ENCODE measurements at places on chromosomes 2 and 18. TPM values are rescaled to one million over a fixed set of nuclear protein-coding genes. Genes with fewer than 3 reads are reported as not detected.

Gene FAHD2A
- total RNA-seq: 15.5 TPM

Gene CDH2
- 32.5 TPM for total RNA-seq

Gene LBX2
- total RNA-seq: 0.97 TPM

Gene GPBAR1
- total RNA-seq: 0.37 TPM

Gene C1QL2
- total RNA-seq: not detected

Gene ITGB6
- not detected for total RNA-seq

Gene SLC5A7
- not detected for total RNA-seq

Gene CTLA4
- not detected for total RNA-seq

Gene ADD2
- 16.3 TPM for total RNA-seq

Gene CPO
- total RNA-seq: 0.39 TPM

Gene LRPPRC
- 50.6 TPM for total RNA-seq

Gene KYNU
- 304 TPM for total RNA-seq

Gene GPC1
- total RNA-seq: 25.7 TPM

Gene PLEKHA3
- 10.3 TPM for total RNA-seq

Measured in H4 (cell line).